ENCODE measurements at places on chromosomes 5 and 9. TPM values are rescaled to one million over a fixed set of nuclear protein-coding genes. Genes with fewer than 3 reads are reported as not detected.

DNA sequence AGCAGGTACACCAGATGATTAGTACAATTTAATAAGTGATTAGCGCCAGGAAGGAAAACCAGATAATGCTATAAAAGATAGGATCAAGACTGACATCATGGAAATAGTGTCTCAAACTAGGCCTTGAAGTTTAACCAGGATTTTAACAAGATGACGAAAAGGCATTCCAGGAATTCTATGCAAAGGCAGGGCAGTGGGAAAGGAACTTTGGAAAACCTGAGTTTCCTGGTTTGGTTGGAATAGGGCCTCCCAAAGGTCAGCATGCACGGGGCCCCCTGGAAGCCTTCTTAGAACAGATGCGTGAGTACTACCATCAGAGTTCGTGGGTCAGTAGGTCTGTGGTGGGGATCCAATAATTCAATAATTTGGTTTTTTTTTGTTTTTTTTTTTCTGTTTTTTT is 935.2 kb upstream of the DMAC1 start:
- no peaks in the 10 kb centered on the region for H3K36me3 ChIP-seq
- no peak overlapping the region for H3K27ac ChIP-seq
- H3K4me1 ChIP-seq: no peaks in the 10 kb centered on the region

GRCh38 chr9:70262366-70262765 is 3.6 kb downstream of the SMC5 start:
- DNase-seq: no peak
- no peaks in the 10 kb centered on the region for H3K27me3 ChIP-seq
- no peak overlapping the region for H3K4me3 ChIP-seq
- H3K4me1 ChIP-seq: peaks cover 8% of the 10 kb centered on the region
- peaks cover 44% of the 10 kb centered on the region for H3K36me3 ChIP-seq
- no peak overlapping the region for H3K27ac ChIP-seq

DNA sequence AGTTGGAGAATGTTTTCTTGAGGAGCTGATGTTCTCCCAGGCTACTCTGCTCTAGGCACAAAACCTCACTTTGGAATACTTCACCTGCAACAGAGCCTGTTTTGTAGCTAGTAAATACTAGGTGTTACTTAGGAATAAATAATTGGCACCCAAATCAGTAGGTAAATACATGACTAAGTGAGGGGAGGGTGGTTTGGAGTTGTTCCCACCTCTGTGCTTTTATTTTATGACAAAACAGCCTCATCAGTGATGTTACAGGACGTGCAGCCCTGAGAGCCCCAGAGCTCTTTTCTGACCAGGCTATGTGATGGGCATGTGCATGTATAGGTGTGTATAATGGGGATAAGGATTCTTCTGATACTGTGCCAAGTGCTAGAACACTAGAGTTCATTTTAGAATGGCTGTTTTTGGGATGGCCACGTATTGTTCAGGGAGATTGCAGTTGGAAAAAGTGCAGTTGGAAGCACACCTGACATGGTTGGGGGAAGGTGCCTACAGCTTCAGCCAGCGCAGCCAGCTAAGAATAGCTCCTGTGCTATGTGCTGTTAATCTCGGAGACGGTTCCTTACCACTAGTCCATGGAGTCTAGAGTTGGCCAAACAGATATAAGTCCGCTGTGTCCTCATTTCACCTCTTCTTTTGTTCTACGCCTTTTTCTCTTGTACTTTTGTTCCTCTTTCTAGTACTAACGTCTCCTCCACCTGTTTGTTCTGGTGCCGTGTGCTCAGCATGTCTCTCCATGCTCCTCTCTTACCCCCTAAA is 284.7 kb downstream of the FANCC start:
- H3K36me3 ChIP-seq: no peaks in the 10 kb centered on the region
- no peaks in the 10 kb centered on the region for H3K27me3 ChIP-seq
- H3K4me3 ChIP-seq: no peak overlapping the region

DNA sequence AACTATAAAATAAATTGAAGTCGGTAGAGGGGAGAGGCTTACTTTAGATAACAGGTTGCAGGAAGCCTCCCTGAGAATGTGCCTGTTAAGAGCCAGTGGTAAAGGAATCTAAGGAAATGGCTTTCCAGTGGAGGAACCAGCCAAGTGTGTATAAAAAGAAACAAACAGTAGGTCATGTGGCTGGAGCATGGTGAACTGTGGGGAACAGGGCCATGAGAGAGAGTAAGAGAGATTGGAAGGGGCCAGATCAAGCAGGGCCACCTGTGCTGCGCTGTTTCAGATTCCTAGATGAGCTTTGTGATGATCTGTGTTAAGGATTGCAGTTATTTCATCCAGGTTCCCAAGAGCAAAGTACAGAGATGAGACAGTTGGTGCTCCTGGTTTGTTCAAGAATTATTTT is 152.7 kb upstream of the SGCD start:
- no peaks in the 10 kb centered on the region for H3K36me3 ChIP-seq
- H3K27ac ChIP-seq: no peak overlapping the region
- no peaks in the 10 kb centered on the region for H3K27me3 ChIP-seq
- no peaks in the 10 kb centered on the region for H3K4me1 ChIP-seq
- no peak overlapping the region for H3K4me3 ChIP-seq
- DNase-seq: no peak

GRCh38 chr5:59587489-59588337 is 305.8 kb downstream of the PDE4D start:
- H3K27me3 ChIP-seq: peaks cover 16% of the 10 kb centered on the region
- H3K4me1 ChIP-seq: no peaks in the 10 kb centered on the region
- no peak overlapping the region for H3K27ac ChIP-seq
- DNase-seq: no peak
- H3K4me3 ChIP-seq: no peak overlapping the region

GRCh38 chr9:128406848-128407391 is 13.7 kb upstream of the CERCAM start:
- no peak overlapping the region for H3K27ac ChIP-seq
- no peaks in the 10 kb centered on the region for H3K36me3 ChIP-seq
- H3K4me3 ChIP-seq: no peak overlapping the region
- no peaks in the 10 kb centered on the region for H3K27me3 ChIP-seq
- peaks cover 5% of the 10 kb centered on the region for H3K4me1 ChIP-seq

CA9 gene
- 8.5 TPM for total RNA-seq

PLCXD3 gene
- not detected for total RNA-seq

CERCAM gene
- 27.0 TPM for total RNA-seq

All from HCT116 (cell line).